Activated T-cell treated with anti-CD3 and anti-CD28 coated beads for 48 hours (primary cell): ENCODE measurements at places on chromosomes 6 and 20.
A peak's percentile ranks its signal among the peaks of the same experiment; 100 is the strongest.

DNA sequence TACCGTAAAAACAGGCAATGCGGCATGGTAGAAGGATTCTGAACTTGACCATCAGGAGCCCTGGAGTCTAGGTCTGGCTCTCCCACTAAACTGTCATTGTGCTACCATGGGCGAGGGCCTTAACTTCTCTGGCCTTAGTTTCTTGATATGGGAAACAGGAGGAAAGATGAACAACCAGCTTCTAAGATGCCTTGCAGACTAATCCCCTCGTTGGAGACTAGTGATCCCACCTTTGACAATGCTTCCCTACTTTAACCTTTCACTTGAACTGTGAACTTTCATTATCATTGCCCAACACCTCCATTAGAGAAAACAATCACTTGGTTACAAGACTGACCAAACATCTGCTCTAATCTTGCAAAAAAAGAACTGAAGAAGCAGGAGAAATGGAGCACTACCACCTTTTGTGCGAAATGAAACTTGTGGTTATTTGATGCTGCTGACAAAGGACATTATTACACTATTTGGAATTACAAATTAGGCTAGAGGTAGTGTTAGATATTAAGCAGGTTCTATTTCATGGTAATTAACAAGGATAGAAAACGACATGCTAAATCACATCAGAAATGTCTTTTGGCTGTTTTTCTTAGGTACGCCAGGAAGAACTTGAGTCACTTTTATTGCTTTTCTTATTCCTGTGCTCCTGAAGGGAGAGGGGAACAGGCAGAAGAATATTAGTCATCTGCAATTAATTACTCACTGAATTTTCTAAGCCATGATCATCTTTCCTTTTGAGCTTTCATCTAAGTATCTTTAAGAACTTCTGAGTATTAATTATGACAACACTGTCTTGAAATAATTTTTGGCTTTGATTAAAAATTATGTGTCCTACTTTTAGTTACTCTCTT is 39.1 kb upstream of the ARHGAP18 start:
- DNase-seq, result no peak

- DNase-seq, result peak; percentile 6
Measured at GRCh38 chr20:21396599-21397340, 556 bp downstream of the NKX2-4 start.

GRCh38 chr6:71138376-71138775 is 150.2 kb upstream of the OGFRL1 start:
- no peak for DNase-seq

DNA sequence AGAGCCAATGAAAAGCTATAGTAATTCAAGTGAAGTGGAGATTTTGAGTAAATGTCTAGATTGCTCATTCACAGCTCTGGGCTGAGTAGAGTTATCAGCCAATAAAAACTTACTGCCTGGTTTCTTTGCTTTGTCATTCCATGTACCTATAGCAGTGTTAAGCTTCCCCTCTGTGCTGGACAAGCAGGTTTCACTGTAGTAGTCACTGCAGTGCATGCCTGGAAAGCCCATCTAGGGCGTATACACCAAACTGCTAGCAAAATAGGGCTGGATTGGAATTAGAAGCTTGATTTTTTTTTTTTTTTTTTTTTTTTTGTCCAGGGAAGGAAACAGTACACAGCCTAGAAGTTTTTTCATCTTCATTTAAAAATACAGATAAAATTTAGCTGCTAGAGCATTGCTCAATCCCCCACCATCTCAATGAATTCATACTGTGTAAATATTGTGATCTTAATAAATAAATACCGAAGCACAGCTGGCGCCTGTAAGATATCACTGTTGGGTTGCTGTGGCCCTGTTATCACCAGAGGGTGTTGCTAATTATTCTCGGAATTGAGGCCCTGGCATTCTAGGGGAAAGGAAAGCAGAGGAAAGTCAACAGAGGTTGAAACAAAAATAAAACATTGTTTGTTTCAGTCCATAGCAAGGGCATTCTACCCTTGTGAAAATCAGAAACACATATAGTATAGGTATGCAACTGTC is 968.5 kb upstream of the GJE1 start:
- no peak for DNase-seq

GRCh38 chr6:119459207-119459974 is 109.8 kb upstream of the MAN1A1 start:
- DNase-seq, result no peak

DNA sequence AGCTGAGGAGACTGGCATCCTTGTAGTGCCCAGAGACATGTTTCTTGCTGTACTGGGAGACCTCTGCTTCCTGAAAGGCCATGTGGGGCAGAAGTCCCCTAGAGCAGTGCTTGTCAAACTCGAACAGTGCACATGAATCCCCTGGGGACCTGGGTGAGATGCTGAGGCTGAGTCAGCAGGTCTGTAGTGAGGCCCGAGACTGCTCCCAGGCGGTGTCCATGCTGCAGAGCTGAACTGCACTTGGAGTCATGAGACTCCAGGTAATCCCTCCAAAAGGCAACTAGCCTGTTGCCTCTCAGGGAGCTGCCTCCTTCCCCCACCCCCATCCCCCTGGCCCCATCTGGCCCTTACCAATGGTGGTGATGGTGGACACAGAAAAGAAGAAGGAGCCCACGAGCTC is 3.7 kb downstream of the KCNK17 start:
- DNase-seq, result no peak

DNA sequence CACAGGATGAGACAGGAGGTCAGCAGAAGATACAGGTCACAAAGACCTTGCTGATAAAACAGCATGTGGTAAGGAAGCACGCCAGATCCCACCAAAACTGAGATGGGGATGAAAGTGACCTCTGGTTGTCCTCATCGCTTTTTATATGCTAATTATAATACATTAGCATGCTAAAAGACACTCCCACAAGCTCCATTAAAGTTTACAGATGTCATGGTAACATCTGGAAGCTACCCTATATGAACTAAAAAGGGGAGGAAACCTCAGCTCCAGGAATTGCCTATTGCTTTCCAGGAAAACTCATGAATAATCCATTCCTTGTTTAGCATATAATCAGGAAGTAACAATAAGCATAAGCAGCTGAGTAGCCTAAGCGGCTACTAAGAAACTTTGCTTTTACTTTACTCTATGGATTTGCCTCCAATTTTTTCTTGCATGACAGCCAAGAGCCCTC is 8.4 kb upstream of the RIN2 start:
- no peak for DNase-seq

- DNase-seq, result no peak
Measured at GRCh38 chr6:128259029-128259724, 261.2 kb downstream of the PTPRK start.

DNA sequence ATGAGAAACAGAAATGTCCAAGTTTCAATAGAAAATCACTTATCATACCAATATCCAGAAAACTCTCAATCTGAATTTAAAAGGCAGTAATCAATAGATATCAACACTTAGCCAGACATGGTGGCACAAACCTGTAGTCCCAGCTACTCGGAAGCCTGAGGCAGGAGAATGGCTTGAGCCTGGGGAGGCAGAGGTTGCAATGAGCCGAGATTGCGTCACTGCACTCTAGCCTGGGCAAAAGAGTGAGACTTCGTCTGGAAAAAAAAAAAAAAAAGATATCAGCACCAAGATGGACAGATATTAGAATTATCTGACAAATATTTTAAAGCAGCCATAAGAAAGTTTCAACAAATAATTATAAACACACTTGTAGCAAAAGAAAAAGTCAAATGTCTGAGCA is 47.0 kb downstream of the TCP11 start:
- DNase-seq, result no peak

DNA sequence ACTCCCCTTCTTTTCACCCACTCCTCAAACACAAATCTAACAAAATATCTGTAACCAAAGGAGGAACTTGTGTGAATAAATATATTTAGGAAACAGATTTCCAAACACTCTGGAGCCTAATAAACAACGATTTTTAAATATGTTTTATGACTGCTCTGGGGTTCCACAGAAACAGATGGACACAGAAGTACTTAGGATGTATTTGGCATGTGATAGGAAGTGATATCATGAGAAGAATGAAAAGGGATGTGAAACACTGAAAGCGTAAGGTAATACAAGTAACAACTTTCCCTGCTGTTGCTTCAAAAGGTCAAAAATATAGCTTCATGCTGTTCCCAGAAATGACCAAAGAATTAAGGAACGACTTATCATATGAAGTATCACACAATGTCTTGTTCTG is 26.1 kb upstream of the ENPP1 start:
- DNase-seq, result no peak

DNA sequence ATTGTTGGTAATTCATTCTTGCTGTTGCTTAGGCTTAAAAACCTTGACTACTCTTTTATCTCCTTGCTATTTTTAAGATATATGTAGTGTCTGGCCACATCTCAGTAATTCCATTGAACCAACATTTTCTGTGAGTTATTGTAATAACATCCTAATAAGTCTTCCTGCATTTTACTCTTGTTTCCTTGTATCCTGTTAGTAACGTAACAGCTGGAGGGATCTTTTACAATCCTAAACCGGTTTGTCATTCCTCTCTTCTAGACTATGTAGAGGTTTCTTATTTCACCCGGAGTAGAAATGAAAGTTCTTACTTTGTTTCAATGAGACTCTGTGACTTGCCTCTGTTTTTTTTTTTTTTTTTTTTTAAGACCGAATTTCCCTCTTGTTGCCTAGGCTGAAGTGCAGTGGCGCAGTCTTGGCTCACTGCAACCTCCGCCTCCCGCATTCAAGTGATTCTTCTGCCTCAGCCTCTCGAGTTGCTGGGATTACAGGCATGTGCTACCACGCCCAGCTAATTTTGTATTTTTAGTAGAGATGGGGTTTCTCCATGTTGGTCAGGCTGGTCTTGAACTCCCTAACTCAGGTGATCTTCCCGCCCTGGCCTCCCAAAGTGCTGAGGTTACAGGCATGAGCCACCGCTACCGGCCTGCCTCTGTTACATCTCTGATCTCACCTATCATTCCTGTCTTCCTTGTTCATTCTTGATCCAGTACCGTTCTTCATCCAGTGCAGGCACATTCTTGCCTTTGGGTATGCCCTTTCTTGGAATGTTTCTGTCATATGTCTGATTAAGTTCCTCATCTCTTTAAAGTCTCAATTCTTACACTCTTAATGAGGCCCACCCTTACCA is 44.7 kb downstream of the NCOA3 start:
- DNase-seq, result no peak

GRCh38 chr6:155415953-155416352 is 39.7 kb downstream of the NOX3 start:
- no peak for DNase-seq

- no peak for DNase-seq
Measured at GRCh38 chr6:53244958-53245357, 96.3 kb upstream of the GCM1 start.

DNA sequence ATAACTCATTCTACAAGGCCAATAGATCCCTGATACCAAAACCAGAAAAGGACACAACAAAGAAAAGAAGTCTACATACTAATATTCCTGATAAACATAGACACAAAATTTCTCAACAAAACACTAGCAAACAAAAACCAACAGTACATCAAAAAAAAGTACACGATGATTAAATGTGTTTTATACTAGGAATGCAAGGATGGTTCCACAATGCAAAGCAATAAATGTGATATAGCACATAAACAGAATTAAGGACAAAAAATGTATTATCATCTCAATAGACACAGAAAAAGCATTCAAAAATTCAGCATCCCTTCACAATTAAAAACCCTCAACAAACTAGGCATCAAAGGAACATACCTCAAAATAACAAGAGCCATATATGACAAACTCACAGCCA is 23.2 kb downstream of the TREM1 start:
- no peak for DNase-seq

DNA sequence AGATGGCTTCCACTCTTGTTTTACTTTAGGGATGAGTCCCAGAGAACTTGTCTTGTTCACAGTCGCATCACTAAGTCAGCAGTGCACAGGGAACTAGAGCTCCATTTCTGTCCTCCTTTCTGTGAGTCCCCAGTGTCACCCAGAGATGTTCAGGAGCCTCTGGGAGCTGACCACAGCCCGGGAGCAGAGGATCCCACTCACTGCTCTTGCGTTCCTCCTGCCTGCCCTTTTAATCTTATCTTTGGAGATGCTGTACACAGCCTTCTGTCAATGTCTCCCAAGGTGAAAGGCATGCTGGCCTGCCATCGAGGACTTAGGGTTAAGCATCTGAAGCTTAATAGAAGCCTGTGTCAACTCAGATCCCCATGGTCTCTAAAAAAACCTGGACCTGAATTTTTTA is 71.2 kb downstream of the IGF2R start:
- DNase-seq, result no peak

GRCh38 chr6:52611833-52612232 is 35.0 kb upstream of the TRAM2 start:
- no peak for DNase-seq

GRCh38 chr6:102907181-102907580 is 1513.7 kb downstream of the GRIK2 start:
- DNase-seq, result no peak

GRCh38 chr6:124829822-124830221 is 132.4 kb upstream of the RNF217 start:
- no peak for DNase-seq

DNA sequence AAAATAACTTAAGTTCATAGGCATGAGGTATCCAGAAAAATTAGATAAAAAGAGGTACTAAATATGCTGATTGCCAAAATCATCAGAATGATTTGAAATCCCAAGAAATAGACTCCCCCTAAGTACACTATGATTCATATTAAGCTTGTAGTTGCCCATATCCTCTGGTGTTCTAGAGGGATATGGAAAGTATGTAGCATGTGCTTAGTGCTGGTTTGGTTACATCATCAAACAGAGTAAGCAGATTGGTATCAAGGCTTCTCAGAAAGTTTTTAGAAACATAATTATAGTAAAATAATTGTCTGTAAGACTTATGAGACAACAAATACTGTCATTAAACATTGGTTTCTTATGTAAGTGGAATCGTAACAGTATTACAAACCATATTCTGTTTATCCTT is 166.4 kb downstream of the FAXC start:
- no peak for DNase-seq

DNA sequence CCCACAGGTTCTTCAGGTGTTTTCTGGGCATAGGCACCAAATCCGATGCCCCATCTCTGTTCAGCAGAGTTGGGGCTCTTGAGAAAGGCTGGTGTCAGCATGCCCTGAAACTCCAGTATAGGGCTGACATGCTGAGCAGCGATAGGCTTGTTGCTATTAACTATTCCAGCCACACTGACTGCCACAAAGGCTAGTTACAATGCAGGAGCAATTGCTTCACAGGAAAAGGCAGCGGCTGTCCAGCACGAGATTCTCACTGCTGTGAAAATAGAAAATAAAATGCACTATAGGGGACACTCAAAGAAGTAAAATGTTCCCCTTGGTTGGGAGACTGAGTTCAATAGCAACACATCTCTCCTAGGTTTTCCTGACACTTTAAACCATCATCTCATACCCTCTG is 112.4 kb downstream of the BFSP1 start:
- DNase-seq, result no peak

GRCh38 chr20:22986601-22987000 is 48.5 kb upstream of the SSTR4 start:
- no peak for DNase-seq
